ENCODE measurements at places on chromosomes 5 and 9.

DNA sequence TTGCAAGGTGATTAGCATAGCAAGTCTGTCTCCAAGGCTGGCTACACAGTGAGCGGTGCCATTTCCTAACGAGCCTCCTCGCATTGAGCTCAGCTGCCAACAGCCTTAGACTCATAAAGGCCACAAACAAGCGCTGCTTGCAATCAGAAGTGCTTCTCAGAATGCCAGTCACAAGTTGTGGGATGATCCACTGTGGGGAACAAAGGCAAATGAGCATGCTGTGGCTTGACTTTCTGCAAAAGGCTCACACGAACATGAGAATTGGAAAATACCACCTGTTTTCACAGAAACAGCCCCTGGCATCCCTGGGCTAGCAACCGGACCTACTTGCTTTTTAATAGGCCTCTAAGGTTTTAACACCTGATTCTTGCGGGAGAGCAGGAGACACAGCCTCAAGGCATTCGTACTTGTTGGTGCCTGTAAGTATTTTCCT is 215.5 kb downstream of the FANCC start:
- DNase-seq = no peak

- no peak for DNase-seq
Observed at GRCh38 chr5:150059623-150060022, 26.7 kb downstream of the CSF1R start.

- no peak for DNase-seq
Observed at GRCh38 chr5:178668579-178668978, 41.7 kb upstream of the CLK4 start.

DNA sequence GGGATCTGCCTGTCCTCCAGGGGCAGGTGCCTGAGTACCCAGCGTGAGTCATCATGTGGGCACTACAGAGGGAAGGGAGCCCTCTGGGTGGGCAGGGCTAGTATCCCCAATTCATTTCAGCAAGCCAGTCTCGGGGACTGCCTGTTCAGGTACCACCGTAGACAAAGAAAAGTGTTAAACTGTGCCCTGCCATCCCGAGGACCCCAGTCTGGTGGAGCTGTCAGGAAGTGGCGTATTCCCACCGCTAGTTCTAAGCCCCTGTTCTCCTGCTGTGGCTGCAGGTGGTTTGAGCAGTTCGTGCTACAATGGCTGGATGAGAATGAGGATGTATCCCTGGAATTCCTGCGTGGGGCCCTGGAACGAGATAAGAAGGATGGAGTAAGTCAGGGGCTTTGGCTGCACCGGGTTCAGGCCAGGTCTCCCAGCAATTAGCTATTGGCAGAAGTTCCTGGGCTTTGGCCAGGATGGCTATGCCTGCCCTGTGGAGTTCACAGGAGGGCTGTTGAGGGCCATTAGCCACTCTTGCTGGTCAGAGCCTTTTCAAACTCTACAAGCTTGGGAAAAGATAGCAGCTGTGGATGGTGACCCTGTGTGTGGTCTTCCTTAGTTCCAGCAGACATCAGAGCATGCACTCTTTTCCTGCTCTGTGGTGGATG is 93.2 kb upstream of the RUSC2 start:
- no peak for DNase-seq

DNA sequence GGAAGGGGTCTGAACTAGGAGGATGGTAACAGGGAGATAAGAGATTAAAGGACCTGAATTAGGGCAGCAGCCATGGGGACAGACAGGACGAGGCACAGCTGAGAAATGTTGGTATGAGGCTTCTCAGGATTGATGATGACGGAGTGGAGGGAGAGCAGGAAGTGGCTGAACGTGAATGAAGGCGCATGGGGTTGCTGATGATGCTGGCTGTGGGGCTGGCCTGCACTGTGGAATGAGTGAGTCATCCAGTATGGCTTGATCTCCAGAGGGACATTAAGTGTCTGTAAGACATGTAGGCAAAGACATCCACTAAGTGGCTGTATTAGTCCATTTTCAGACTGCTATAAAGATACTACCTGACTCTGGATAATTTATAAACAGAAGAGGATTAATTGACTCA is 256.4 kb downstream of the ICE1 start:
- no peak for DNase-seq

DNA sequence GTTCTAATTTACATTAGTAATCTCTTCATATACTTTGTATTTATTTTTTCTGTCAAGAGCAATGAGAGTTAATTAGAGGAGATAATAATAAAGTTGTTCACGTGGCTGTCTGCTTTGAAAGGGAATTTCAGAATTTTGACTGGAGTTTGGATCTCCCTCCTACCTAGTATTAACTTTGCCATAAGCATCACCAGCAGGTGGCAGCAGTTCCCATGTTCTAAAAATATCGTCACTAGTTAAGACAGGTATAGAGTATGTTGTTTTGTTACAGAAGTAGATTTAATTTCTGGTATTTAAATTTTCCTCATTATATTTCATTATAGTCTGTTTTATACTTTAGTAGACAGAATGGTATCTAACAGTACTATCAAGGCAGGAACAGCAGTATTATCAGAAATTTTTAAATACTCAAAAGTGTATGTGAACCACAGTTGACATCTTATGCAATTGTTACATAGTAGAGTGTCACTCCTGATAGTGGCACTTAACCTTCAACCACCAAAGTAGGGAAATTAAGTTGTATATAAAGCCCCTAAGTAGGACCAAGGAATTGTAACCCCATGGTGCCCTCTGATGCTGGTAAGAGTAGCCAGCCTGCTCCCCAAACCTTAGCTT is 20.4 kb downstream of the GNPDA1 start:
- peak; percentile 74 for DNase-seq

DNA sequence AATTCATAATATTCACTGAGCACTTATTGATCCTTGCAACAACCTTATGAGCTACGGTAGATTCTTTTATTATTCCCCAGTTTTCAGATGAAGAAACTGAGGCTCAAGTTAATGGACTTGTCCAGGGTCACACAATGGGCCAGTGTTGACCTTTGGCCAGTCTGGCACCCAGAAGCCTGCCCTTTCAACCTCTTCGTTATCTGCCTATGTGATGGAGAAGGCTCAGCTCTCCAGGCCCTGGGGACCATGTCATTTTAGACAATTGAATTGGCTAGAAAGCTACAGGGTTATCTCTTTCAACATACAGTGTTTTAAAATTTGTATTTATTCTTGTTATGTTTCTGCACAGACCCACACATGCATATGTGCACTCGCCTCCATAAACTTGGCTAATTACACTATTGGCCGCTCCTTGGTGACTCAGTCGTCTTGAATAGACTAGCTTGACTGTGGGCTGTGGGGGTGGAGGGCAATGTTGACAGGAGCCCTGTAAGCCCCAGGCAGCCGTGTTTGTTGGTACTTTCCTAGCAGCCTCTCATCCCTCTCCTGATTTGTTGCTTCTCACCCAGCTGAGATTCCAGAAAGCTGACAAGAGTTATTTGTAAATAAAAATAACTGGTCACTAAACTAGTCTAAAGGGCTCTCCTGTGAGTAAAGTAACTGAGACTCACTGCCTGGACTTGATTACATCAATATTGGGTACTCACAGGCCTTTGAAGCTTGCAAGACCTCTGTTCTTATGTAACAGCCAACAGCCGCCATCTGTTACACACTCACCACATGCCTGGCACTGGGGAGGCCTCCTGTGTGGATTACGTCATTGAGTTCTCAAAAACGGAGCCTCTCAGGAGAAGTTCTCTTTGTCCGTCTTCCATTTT is 8.5 kb upstream of the ANGPTL2 start:
- DNase-seq = no peak

DNA sequence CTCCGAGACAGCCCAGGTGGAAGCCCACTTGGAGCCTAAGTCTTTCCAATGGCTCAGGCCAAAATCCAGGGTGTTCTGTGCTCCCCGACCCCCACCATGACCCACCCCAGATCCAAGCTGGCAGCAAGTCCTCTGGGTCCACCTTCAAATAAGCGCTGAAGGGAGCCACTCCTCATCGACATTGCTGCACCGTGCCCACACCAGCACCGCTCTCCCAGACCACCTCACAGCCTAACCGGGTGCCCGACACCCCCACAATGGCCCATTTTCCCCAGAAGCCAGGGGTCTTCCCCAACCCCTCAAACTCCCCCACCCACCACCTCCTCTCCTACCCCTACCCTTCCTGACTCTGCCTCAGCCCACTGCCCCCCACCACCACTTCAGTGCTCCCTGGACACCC is 50.5 kb downstream of the SEMA4D start:
- DNase-seq = no peak

DNA sequence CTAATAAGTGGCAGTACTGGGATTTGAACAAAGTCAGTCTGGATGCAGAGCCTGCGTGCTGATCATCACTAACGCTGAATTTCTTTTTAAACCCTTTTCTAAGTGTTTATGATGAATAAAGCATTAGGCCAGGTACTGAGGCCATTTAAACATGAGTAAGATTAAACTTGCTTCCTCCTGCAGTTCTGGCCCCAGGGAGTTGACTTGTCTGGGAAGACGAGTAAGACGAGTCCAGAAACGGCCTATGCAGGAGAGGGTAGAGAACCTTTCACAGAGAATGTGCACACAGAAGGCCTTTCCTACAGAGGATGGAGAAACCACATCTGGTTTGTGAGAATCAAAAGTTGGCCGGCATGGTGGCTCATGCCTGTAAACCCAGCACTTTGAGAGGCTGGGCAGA is 42.9 kb downstream of the SPRY4 start:
- no peak for DNase-seq

- no peak for DNase-seq
Observed at GRCh38 chr5:34886392-34887119, 28.7 kb downstream of the RAD1 start.

DNA sequence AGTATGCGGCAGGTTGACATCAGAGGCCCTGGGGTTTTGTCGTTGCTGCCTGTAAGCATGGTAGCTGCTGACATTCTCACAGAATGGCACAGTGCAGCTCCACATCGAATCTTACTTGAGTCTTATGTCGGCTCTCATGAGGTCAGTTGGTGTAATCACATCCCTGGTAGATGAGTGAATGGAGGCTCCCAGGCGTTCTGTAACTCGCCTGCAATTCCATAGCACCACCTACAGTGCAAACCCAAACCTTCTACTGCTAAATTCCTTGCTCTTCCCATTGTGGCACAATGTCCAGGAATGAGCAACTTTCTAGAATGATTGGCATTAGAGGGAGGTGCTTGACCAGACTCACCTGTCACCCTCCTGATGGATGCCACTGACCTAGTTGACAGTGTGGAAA is 578.4 kb downstream of the CCDC171 start:
- no peak for DNase-seq

- DNase-seq = no peak
Observed at GRCh38 chr5:6692906-6693305, 20.3 kb upstream of the TENT4A start.

DNA sequence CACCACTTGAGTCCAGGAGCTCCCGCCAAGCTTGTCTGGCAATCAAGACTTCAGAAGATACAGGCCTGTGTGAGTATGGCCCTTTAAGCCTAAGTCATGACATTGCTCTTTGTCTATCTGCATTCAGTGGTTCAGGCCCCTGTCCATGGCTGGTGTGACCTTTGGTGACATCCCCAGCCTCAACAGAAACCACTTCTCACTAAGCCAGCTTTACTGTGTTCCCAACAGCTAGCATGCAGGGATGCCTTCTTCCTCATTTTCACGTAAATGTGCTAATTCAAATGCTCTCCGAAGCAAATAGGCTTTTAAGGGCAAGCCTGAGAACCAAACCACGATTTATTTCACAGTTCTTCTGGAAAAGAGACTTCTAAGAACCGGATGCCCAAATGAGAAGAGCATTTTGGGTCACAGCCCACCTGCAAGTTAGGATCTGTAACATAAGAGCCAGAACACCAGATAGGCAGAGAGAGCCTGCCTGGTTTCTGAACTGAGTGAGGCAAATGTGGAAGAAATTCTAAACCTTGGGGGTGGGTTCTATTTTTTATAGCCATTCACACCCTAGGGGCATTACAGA is 14.9 kb downstream of the CD180 start:
- DNase-seq = no peak

GRCh38 chr5:111854186-111854585 is 97.2 kb upstream of the NREP start:
- no peak for DNase-seq

DNA sequence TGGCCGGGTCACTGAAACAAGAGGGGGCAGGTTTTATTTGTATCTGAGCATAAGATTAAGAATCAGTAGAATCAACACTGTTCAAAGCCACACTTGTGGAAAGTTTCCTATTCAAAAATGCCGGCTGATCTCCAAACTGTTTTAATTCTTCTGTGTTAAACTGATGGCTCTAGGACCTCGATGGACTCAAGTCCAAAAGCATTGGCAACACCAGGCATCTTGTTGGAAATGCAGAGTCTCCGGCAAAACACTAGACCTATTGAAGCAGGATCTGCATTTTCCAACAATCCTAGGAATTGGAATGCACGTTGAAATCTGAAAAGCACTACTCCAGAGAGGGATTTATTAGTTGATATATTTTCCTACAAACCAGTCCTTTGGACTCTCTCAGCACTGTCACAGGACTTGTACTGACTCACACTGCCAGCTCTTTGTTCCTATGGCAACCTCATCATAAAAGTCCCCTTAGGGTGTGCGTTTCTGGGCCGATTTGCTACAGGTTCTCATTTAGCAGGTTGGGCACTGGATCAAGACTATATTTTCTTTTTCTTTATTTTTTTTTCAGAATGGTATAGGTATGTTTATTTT is 48.1 kb upstream of the PCA3 start:
- DNase-seq = no peak

DNA sequence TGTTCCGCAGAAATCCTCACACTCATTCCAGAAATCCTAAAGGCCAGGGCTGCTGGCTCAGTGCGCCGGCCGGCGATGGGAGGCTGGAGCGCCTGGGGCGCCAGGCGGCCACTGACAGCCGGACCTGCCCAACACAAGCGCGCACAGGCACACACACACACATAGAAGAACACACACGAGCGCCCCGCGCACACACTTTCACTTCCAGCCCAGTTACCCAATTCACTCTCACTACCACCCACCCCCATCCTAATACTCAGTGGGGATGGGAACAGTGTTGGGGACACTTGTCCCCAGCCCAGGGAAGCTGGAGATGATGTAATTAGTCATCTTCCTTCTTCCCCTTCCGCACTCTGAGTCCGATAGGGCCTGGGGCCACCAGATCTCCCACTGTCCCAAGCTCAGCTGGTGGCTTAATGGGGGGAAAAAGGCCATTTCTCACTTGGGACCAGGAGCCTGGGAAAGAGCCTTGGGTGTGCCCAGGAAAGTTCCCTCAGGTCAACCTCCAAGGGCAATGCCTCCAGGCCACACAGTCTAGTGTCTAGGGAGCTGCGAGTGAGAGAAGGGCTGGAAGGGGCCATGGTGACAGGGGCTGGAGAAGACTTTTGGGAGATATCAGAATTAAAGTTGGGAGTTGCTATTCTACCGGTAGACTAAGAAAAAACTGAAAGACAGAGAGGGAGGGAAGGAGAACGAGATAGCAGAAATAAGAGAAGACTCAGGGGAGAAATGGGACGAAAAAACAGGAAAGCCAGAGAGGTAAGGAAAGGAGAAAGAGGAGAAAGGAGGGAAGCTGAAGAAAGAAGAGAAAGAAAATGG is 1.7 kb downstream of the EBF1 start:
- no peak for DNase-seq

DNA sequence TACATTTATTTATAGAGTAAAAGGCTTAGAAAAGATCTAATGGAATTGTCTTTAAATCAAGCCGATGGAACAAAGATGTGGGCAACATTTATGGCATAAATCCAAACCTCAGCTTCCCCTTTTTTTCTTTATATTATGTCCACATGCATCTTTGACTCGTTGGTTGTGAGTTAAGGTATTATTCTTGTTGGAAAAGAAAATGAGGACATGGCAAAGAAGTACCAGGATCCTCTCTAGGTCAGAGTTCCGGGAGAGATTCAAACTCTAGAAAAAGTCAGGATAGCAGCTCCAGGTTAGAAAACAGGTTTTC is 508 bp upstream of the NME5 start:
- DNase-seq = no peak
